ENCODE measurements at places on chromosomes 12 and 14. TPM values are rescaled to one million over a fixed set of nuclear protein-coding genes. Genes with fewer than 3 reads are reported as not detected.

ARMH4 gene
- polyA plus RNA-seq: not detected

TBC1D30 gene
- 0.51 TPM for polyA plus RNA-seq

KRT85 gene
- not detected for polyA plus RNA-seq

MAP3K9 gene
- 0.52 TPM for polyA plus RNA-seq

CHD8 gene
- 29.4 TPM for polyA plus RNA-seq

SERPINA9 gene
- not detected for polyA plus RNA-seq

ENDOU gene
- not detected for polyA plus RNA-seq

- no peak for DNase-seq
Observed at GRCh38 chr12:132881818-132882217, 5.6 kb downstream of the CHFR start.

- no peak for DNase-seq
Observed at GRCh38 chr14:91987192-91987591, 39.7 kb upstream of the FBLN5 start.

GRCh38 chr12:66297080-66297479 is 5.2 kb upstream of the HELB start:
- DNase-seq: no peak

DNA sequence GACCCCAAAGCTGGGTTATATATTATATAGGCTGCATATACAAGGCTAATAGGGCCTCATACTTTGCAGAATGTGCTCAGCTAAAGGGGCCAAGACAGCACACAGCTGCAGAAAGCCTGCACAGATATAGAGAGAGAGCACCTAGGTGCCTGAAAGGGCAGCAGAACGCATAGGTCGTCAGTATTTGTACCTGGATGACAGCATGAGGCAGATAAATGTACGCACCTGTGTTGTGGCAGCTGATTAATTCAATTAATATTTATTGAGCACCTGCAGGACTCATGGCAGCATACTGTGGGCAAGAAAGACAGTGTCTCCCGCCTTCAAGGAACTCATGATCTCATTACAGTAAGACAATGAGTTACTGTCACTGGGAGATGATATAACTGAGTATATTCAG is 33.4 kb downstream of the SPTB start:
- DNase-seq: no peak

- no peak for DNase-seq
Observed at GRCh38 chr12:25552681-25553080, 402 bp downstream of the LMNTD1 start.

DNA sequence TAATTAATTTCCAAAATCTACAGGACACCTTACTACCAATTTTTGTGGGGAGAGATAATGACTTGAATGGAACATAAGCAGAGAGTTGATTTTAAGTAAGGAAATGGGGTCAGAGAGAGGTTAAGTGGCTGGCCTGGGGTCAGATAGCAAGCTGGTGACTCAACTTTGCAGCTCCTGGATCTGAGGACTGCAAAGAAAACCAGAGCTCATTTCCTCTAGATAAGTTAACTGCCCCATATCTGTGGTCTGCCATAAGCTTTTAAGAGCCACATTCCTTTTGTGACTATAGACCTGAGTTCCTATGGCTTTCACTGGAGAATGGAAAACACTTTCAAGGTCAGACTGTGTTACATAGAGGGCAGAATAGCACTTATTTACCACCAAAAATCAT is 201.2 kb upstream of the PRICKLE1 start:
- no peak for DNase-seq

DNA sequence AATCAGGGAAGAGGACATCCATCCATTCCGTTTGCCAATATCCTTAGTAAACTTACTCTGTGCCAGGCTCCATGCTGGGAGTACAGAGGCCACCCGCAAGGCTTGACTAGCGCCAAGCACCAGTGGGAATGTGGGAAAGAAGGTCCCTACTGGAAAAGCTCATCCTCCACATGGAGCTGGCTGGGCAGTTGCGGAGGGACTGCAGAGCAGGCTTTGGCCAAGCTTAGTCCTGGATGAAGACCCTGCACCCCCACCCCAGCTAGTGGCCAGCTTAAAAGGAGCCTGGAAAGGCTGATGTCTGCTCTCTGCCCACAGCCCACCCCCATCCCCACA is 22.4 kb upstream of the EIF2B2 start:
- DNase-seq: no peak

- no peak for DNase-seq
Observed at GRCh38 chr12:121522971-121523370, 57.9 kb downstream of the KDM2B start.

DNA sequence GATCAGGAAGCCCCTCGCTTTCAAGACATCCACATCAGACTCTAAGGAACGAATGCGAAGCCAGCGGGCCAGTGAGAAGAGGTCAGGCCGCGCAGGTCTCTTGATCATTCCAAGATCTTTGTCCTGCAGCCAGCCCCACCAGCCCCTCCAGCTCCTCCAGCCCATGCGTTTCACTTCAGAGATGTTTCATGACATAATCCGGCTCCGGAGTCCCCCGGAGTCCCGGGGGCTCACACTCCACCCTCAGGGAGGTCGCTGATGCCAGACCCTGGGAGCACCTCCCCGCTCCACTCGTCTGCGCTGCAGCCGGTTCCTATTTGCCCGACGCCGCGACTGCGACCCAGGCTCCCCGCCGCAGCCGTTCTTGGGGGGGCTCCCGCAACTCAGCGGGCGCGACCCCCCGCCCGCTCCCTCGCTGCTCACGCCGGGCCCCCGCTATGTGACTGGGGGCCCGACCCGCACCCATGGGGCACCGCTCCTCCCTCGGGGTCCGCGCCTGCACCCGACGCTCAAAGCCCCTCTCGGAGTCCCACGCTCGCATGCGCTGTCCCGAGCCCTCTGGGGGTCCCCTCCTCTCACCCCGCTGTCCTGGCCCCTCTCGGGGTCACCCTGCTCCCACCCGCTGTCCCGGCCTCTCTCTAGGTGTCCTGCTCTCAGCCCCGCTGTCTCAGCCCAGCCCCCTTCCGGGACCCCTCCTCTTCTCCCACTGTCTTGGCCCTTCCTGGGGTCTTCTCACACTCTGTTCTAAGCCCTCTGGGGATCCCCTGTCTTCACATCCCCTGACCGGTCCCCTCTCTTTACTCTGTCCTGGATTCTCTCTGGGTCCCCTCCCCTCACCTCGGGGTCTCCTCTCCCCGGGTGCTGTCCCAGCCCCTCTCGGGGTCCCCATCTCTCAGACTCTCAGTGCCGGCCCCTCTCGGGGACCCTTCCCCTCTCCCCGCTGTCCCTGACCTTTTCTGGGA is 1.1 kb downstream of the TAOK3 start:
- no peak for DNase-seq

GRCh38 chr12:44999355-44999754 is 51.5 kb downstream of the DBX2 start:
- no peak for DNase-seq

- DNase-seq: no peak
Observed at GRCh38 chr12:39618701-39619100, 902 bp downstream of the ABCD2 start.

DNA sequence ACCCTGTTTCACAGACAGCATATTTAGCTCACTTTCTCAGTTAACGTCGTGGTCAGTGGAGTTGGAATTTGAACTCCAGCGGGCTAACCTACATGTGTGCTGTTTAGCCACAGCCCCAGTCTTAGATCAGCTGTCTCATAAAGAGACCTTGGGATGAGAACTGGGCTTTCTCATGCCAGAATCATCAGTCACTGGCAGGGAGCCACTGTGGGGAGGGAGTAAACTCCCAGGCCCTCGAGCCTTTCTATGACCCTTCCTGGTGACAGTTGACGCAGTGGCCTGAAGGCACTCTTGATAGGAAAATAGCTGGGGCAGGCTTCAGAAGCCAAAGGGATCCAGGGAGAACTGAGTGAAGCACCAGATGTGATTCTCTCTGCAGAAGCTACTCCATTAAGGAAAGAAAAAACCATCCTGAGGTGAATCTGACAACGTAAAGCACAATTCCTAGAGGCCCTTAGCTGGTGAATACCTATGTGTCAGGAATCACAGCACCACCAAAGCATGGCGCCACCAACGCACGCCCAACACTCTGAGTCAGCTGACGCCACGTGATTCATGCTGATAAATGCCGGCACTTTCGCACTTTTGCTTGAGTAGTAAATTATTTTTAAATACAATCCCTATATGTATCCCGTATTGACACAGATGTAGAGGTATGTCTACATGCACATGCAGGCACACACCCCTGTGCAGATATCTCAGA is 279.6 kb upstream of the TMEM132C start:
- no peak for DNase-seq

GRCh38 chr12:45655186-45655585 is 74.3 kb upstream of the ARID2 start:
- DNase-seq: peak; percentile 55

- DNase-seq: no peak
Observed at GRCh38 chr14:85948153-85948552, 418.2 kb downstream of the FLRT2 start.

GRCh38 chr12:12505544-12506495 is 56.8 kb downstream of the DUSP16 start:
- no peak for DNase-seq

- no peak for DNase-seq
Observed at GRCh38 chr14:99831903-99832685, 38.9 kb downstream of the EML1 start.

DNA sequence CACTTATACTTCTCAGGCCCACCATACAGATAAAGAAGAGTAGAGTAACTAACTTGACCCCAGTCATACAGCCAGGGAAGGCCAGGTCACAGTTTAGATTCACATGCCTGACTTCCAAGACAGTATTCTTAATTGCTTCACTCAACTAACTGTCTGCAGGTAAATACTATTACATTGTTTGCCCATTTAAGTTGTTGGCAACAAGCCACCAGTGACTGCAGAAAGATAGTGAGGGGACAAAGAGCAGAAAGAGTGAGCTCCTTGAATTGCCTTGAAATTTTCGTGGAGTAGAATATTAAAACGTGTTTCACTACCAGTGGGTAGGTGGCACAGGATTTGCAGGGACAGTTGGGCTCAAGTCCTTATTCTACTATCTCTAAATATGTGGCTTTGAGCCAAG is 146.3 kb upstream of the RMST start:
- no peak for DNase-seq

GRCh38 chr14:95875831-95876760 is 536 bp upstream of the TUNAR start:
- no peak for DNase-seq

DNA sequence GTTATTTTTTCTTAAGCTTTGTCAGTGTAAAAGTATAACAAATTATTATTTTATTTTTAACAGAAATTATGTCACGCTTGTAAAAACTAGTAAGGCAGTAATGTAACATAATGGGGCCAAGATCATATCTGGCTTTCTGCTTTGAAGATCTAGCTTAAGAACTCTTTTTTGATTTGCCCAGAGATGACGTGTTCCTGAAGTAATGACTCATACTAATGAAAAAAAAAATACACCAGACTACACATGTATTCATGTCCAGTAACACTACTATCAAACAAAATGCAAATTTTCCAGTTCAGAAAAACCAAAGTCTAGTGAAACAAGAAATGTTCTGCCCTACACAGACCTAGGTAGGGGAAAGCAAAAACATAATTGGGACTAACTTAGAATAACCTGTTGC is 432.2 kb upstream of the ATXN7L3B start:
- DNase-seq: no peak

All from naive thymus-derived CD8-positive, alpha-beta T cell (primary cell).